Activated naive CD8-positive, alpha-beta T cell treated with anti-CD3 and anti-CD28 coated beads, Interleukin-2, amount 10 ng/mL, durations not matched to agents 7 days and 5 days (primary cell): ENCODE measurements at places on chromosomes 1 and 21.

DNA sequence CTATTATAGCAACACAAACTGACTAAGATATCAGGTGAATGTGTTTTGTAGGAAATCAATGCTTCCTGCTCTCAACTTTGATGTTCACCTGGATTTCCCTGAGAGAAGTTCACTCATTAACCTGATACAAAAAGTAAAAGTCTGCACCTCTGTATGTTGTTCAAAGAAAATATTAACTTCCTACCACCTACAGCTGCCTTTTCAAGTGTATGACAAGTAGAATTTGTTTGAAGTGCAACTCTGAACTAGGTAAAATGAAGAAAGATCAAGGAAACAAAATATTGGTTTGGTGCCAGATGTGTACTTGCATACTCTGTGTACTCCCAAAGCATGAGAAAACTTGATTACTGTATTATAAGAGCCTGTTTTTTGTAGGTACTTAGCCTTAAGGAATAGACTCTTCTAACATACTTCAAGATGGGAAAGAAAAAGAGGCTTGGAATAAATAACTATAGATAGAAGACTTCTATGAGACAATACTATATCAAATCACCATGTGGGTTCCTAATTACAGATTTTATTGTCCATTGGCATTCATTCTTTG is 193.4 kb downstream of the APP start:
- no peak for DNase-seq

- DNase-seq, result peak; percentile 60
Observed at GRCh38 chr1:15994590-15995351, 9.3 kb upstream of the SRARP start.

- DNase-seq, result no peak
Observed at GRCh38 chr1:26831546-26832248, 5.2 kb downstream of the ZDHHC18 start.

- no peak for DNase-seq
Observed at GRCh38 chr1:3236955-3237354, 168.0 kb downstream of the PRDM16 start.

DNA sequence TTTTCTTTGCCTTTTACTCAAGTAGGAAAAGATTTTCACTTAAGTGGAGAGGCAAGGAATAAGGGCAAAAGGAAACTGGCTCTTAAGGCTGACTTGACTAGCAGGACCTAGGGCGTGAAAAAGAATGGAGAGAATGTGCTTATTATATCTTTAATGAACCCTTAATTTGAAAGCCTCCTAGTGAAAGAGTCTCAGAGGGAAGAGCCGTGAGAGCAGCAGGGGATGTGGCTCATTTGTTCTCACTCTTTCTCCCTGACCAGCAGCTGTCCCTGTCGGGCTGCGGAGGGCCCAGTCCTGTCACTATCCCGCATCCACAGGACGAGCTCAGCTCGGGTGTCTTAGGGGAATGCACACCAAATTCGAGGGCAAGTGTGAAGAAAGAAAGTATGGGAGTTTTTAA is 180.1 kb downstream of the EDEM3 start:
- no peak for DNase-seq

- DNase-seq, result no peak
Observed at GRCh38 chr1:230140221-230141020, 73.4 kb downstream of the GALNT2 start.

GRCh38 chr1:33430692-33431593 is at the start of gene PHC2:
PHC2 (minus strand) TSS chr1:33431095; CDS start chr1:33375539, 55,556 bp downstream.
- peak; percentile 89 for DNase-seq

DNA sequence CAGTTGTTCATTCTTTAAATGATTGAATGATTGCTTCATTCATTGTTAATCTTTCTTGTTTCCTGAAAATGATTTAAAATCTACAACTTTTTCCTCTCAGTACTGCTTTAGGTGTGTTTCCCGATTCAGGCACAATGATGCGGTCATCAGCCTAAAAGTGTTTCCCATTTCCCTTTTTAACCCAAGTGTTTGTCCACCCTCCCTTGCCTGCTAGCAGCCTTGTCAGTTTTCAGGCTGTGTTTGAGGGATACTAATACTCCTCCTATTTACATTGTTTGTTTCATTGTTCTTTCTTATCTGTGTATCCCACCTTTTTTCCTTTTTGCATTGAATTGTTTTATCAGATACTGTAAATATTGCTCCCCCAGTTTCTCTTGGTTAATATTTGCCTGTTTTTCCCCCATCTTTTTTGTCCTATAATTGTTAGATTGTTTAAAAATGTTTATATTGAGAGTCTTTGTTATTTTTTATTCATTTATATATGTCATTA is 131.1 kb downstream of the KIAA0319L start:
- DNase-seq, result no peak

DNA sequence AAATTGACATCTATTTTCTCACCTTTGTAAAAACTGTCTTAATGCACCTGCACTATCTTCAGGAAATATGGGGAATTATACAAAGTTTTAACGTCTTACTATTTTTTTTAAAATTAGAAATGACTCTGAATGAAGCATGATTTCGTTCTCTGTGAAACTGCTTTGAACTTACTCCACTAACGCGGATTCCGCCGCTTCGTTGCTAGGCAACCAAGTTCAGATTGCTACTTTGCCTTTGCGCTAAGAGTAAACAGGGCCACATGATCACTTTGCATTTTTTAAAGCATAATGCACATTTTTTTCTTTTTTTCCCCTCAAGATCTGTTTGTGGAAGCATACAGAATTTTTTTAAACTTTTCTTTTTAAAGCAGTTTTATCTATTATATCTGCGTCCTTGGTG is 690.5 kb downstream of the BRINP3 start:
- DNase-seq, result no peak

DNA sequence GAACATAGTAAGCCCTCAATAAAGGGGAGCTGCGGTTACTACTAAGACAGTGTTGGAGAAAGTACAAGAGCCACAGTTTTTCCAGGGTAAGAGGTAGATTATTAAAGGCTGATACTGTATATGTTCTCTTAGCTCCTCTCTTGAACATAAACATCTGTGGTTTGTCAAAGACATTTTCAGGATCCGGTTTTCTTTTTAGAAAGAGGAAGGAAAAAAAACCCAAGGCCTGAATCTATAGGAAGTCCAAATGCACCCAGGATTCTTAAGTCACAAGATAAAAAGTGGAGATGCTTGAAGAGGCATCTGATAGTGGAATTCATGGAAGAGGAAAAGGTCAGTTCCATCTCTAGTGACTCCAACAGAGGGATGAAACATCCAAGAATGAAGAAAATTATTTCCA is 24.6 kb upstream of the SLC45A3 start:
- no peak for DNase-seq

DNA sequence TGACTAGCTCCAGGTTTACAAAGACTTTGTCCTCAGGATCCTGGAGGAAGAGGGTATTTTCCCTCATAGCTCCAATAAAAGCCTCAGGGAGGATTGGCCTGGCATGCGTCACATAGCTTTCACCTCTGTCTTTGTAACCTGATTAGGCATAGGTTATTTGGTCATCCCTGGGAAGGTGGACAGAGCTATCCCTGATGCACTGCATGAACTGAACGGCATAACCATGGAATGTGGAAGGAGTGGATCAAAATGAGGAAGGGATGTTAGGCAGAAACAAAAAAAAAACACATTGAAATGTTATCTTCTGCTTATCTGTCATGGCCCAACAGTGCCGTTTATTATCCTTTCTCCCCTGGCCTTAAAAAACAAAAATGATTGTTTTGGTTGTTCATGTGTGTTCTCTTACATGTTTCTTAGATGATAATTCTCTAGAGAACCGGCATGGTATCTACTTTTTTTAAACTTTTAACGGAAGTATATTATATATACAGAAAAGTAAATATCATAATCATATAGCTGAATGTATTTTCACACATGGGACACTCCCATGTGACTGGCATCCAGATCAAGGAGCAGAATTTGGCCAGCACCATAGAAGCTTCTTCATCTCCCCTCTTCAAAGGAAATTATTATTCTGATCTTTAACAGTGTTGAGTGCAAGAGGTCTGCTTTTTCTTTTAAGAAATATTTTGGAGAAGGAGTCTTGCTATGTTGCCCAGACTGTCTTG is 85.3 kb downstream of the RPS6KC1 start:
- no peak for DNase-seq

- DNase-seq, result no peak
Observed at GRCh38 chr1:85576266-85576641, 4.3 kb upstream of the CCN1 start.

DNA sequence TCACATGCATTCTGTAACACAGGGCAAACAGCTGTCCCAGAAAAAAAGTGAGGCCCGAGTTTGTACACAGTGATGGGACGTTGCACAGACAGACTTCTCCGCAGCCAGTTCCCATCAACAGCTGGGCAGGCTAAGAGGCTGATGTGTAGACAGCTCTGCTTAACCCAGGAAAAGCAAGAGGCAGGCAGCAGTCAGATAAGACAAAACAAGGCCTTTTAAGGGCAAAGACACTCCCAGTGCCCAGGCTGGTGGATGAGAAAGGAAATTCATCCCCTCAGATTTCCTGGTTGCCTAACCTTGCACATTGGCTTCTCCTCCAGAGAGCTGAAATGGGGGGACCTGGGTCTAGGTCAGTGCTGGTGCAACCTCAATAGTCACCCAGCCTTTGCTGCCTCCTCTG is 17.2 kb upstream of the PHLDA3 start:
- DNase-seq, result no peak

DNA sequence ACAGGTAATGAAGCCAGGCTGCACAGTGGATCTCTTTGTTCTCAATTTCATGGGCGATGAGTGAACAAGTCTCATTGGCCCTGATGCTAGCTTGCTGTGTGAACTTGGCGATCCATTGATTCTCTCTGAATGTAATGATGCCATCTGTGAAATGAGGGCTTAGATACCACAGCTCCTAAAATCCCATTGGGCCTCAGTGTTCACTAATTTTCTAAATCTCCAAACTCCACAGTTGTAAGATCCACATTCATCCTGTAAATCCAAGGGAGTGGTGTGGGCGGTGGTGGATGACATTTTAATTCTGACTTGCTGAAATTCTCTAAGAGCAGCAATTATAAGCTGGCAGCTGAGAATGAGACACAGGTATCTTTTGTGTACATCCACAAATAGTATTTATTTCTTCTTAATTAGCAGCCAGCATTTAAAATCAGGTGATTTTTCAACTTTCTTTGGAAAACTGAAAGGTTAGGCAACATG is 9.6 kb upstream of the ACTL8 start:
- DNase-seq, result no peak

- DNase-seq, result peak; percentile 72
Observed at GRCh38 chr1:52633291-52633754, 355 bp downstream of the SHISAL2A start.

DNA sequence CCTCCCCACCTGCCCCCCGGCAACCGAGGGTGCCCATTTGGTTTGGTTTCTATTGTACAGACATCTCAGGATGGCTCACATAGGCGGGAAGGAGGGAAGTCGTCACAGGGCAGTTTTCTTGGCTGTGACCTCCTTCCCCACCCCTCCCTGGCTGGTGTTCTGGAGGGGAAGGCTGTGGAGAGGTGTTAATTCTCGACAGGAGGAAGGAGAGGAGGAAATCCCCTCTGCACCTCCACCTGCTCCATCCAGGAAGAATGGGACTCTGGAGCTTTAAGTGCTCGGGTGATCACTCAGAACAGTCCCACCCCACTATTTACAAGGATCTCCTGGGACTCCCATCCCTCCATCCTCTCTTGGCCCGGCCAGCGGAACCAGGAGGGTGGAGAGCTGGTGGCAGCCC is 7.6 kb downstream of the MEX3A start:
- no peak for DNase-seq

DNA sequence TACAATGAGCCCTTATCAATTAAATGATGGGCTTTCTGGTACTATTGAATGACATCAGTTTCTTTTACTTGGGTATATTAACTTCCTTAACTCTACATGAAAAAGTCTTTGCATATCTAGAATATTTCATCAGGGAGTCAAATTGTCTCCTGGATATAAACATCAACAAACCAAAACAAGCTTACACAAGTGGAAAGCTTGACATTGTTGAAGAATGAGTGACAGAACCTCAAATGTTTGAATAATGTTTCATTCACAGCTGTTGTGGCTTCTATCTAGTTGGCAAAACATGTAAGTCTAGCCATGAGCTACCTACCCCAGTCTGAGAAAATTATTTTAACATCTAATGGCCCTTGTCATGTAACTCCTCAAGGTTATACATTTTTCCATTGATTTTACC is 604.8 kb upstream of the ADAMTS5 start:
- DNase-seq, result no peak
